B cell (primary cell): ENCODE measurements at places on chromosomes 12 and 14.

DNA sequence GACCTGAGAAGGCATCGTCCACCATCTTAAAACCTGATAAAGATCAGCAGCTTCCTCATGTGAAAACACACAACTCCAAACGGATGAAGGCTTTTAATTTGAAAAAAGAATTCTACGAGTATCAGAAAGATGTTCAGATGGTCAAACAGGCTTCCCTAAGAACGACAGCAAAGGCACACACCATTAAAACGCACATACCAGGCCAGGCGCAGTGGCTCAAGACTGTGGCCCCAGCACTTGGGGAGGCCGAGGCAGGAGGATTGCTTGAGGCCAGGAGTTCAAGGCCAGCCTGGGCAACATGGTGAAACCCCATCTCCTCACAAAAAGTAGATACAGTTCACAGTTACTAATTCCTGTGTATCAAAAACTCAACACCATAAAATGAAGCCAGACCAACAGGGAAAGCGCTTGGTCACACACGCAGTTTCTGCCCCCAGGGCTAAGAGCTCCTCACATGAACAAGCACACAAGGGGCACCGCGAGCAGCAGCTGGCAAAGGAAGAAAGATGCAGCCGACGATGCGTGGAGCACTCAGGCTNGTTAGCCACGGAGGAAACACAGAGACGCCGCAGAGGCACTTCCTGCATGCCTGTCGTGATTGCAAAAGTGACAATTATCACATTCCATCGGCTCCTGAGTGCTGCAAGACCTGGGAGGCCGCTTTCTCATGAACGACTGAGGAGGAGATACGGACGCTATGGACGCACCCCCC lies 78.0 kb downstream of the NOC4L start:
- DNase-seq = peak; percentile 84
- peak overlapping the region; percentile 24 for H3K27ac ChIP-seq
- no peaks in the 10 kb centered on the region for H3K36me3 ChIP-seq
- H3K27me3 ChIP-seq = no peaks in the 10 kb centered on the region
- H3K4me1 ChIP-seq = peaks cover 29% of the 10 kb centered on the region
- no peak overlapping the region for H3K4me3 ChIP-seq

- no peak for DNase-seq
- no peaks in the 10 kb centered on the region for H3K36me3 ChIP-seq
- no peak overlapping the region for H3K4me3 ChIP-seq
- no peaks in the 10 kb centered on the region for H3K4me1 ChIP-seq
- no peak overlapping the region for H3K27ac ChIP-seq
These were observed 49.5 kb downstream of the TSPAN19 start for GRCh38 chr12:84986586-84986985.

GRCh38 chr14:69749956-69750355 lies 17.0 kb upstream of the SRSF5 start:
- H3K27me3 ChIP-seq = no peaks in the 10 kb centered on the region
- H3K27ac ChIP-seq = no peak overlapping the region
- no peak for DNase-seq
- no peak overlapping the region for H3K4me3 ChIP-seq
- H3K4me1 ChIP-seq = no peaks in the 10 kb centered on the region
- H3K36me3 ChIP-seq = no peaks in the 10 kb centered on the region

- no peak overlapping the region for H3K27ac ChIP-seq
- no peaks in the 10 kb centered on the region for H3K36me3 ChIP-seq
These were observed 2.4 kb downstream of the RILPL1 start for GRCh38 chr12:123531091-123531490.

DNA sequence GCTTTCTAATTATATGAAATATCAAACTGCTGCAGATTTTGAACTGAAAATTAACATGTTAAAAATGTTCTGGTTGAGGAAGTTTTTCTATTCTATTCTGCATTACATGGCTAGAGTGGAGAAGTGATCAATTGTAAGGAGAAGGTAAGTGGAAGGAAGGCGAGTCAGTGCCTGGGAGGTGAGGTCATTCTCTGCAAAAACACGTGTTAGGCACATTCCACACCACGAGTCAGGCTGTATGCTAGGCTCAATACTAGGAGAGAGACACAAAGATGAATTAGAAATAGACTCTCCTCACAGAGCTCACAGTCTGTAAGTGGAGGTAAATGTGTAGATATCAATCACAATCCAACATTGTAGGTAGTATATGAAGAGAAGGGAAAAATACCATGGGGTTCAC lies 194.1 kb downstream of the NOVA1 start:
- H3K4me1 ChIP-seq = no peaks in the 10 kb centered on the region
- no peak overlapping the region for H3K27ac ChIP-seq
- no peak for DNase-seq

- H3K27me3 ChIP-seq = peaks cover 5% of the 10 kb centered on the region
- H3K36me3 ChIP-seq = no peaks in the 10 kb centered on the region
- DNase-seq = no peak
- no peak overlapping the region for H3K4me3 ChIP-seq
- no peak overlapping the region for H3K27ac ChIP-seq
These were observed 258.1 kb downstream of the PCNX1 start for GRCh38 chr14:71165121-71166031.

- peaks cover 36% of the 10 kb centered on the region for H3K4me1 ChIP-seq
- peak; percentile 18 for DNase-seq
- H3K27ac ChIP-seq = no peak overlapping the region
- H3K4me3 ChIP-seq = no peak overlapping the region
- no peaks in the 10 kb centered on the region for H3K27me3 ChIP-seq
These were observed 64.9 kb downstream of the SPRING1 start for GRCh38 chr12:116672842-116673516.

DNA sequence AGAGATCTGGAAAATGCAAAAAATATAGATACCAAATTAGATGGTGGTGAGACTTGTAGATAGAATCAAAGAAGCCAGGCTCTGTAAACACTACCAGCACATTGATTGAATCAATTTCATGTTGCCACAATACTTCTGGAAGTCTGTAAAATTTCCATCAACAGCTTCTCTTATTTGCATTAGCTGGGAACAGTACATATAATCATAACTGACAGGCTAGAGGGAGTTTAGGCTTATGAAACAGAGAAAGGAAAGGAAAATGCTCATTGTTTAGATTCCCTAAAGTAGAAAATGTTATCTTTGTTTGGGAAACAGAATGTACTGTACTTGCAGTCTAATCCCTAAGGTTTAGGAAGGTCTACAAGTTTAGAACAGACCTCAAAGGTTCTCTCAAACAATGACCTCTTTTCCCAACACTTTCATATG lies 335.2 kb downstream of the CEP128 start:
- H3K36me3 ChIP-seq = no peaks in the 10 kb centered on the region
- no peak overlapping the region for H3K27ac ChIP-seq
- no peak for DNase-seq
- no peak overlapping the region for H3K4me3 ChIP-seq
- no peaks in the 10 kb centered on the region for H3K27me3 ChIP-seq

- peaks cover 5% of the 10 kb centered on the region for H3K4me1 ChIP-seq
- DNase-seq = peak; percentile 78
- no peak overlapping the region for H3K27ac ChIP-seq
These were observed 6.6 kb downstream of the PPP4R4 start for GRCh38 chr14:94180655-94181271.

GRCh38 chr14:95117937-95118721 lies 39.2 kb downstream of the DICER1 start:
- no peak for DNase-seq
- H3K27me3 ChIP-seq = no peaks in the 10 kb centered on the region
- no peaks in the 10 kb centered on the region for H3K4me1 ChIP-seq
- no peak overlapping the region for H3K27ac ChIP-seq
- no peak overlapping the region for H3K4me3 ChIP-seq

DNA sequence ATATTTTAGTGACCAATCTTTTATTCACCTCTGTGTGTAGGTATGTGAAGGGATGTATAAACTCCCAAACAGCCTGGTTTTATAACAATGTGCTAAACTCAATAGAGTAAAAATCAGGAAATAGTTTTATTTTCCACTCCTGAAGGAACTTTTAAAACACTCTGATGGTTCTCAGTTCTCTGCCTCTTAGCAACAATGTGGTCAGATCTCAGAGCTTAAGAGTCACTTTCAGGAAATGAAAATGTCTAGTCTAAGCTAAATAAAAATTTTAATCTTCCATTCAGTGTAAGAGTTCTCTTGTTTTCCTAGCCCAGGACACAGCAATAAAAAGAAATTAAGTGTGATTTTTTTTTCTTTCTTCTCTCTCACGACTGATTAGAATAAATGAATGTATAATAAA lies 718.0 kb downstream of the C12orf50 start:
- H3K27ac ChIP-seq = peak overlapping the region; percentile 76
- H3K4me3 ChIP-seq = peak overlapping the region; percentile 58
- no peaks in the 10 kb centered on the region for H3K36me3 ChIP-seq
- peaks cover 37% of the 10 kb centered on the region for H3K4me1 ChIP-seq

DNA sequence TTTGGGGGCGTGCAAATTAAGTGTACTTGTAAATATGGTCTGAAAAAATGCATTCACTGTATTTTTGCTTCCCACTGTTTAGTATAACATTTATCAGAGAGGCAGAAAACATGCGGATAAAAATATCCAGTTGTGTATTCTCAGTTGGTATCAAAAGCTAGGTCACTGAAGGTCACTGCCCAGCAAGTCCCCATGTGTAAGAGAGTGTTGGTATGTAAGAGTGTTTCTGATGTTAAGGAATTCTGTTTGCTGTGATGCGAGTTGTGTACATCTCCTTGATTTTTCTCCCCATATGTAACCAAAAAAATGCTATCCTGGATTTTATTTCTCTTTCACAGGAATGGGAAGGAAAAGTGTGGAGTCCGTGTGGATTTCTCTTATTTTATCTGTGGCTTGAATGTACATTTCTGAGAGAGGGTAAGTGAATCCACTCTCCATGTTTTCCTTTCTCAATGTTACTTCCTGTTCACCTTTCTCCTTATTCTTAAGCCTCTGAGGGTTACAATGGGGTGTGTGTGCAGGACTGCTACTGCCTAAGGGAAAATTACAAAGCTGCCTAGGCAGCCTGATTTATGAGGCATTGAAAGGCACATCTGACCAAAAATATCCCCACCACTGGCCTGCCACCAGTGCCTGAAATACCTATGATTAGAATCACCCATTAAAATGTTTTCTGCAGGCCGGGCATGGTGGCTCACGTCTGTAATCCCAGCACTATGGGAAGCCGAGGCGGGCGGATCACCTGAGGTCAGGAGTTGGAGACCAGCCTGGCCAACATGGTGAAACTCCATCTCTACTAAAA lies 97.9 kb upstream of the USP44 start:
- H3K4me1 ChIP-seq = no peaks in the 10 kb centered on the region
- H3K36me3 ChIP-seq = no peaks in the 10 kb centered on the region
- DNase-seq = no peak
- no peak overlapping the region for H3K27ac ChIP-seq

DNA sequence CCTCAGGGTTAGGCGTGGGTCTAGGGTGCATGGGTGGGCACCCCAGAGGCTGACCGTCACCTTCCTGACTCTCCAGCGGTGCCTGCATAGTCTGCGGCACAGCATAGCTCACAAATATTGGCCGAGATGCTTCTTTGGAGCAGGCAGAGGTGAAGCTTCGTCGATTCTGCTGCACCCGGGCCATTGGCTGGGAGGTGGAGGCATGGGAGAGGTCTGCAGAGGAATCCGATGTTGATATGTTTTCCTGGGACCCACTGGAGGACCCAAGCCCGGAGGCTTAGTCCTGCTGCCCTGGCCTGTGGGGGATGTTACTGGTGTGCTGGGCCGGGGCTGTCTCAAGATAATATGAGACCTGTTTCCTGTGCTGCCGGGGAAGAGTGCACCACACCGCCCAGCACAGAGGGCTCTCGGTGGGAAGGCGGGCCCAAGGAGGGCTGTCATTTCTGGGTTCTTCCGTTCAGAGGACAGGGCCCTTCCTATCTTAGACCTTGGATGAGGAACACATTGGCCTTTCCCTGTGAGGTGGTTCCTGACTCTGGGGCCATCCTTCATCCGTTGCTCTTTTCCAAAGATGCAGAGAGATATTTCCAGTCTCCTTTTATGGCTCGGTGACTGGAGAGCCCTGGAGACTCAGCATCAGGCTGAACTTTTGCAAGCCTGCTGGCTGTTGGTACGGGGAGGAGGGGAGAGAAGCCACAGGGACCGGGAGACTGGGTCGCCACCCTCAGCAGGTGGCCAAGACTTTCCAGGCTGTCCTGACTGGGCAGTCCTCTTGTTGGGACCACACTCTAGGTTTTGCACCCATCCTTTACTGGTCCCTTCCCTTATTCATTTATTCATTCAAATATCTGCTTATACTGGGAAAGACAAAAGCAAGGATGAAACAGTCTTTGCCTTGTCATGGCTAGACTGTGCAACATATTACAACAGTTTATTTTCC lies 143.5 kb downstream of the TSPAN9 start:
- no peak overlapping the region for H3K4me3 ChIP-seq
- H3K4me1 ChIP-seq = peaks cover 2% of the 10 kb centered on the region
- H3K27me3 ChIP-seq = no peaks in the 10 kb centered on the region
- no peak overlapping the region for H3K27ac ChIP-seq

DNA sequence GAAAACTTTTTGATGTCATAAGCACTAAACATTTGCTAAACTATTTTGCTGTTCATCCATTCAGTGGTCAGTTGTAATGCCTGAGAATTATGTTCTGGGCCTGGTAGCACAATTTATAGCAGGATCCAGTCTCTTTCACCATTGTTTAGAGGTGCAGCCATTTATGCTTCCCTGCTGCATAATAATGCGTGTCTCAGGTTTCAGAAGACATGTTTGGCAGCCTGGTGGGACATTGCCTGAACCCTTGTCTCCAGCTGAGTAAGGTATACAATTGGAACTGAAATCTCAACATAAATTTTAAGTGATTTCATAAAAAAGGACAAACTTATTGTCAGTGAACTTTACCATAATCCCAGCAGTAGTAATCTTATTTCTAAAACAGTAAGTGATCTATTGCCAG lies 94.8 kb downstream of the POLR3B start:
- no peak overlapping the region for H3K27ac ChIP-seq
- H3K4me3 ChIP-seq = no peak overlapping the region
- DNase-seq = no peak
- no peaks in the 10 kb centered on the region for H3K4me1 ChIP-seq
- H3K36me3 ChIP-seq = peaks cover 4% of the 10 kb centered on the region

GRCh38 chr12:11075642-11076041 lies 13.5 kb upstream of the TAS2R46 start:
- DNase-seq = no peak
- H3K4me1 ChIP-seq = no peaks in the 10 kb centered on the region
- H3K27me3 ChIP-seq = no peaks in the 10 kb centered on the region

DNA sequence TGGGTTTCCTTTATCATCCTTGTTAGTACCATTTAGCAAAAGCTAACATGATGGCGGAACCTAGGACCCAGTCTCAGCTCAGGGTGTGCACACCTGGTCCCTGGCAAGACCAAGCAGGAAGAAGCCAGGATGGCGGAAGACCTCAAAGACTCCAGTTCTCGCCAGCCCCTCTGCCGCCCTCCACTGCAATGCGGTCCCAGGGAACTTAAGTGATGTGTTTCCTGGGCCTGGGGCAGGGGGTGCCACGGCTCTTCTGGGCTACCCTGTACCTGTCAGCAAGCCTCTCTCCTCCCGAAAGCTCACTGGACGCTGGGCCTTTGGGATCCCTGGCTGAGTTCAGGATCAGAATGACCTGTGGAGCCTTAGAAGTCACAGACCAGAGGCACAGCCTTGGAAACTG lies 71.3 kb downstream of the FBXL14 start:
- no peak for DNase-seq
- H3K4me3 ChIP-seq = no peak overlapping the region
- peaks cover 26% of the 10 kb centered on the region for H3K27me3 ChIP-seq
- no peak overlapping the region for H3K27ac ChIP-seq
- peaks cover 6% of the 10 kb centered on the region for H3K4me1 ChIP-seq
- no peaks in the 10 kb centered on the region for H3K36me3 ChIP-seq

GRCh38 chr14:96267916-96268315 lies 11.9 kb downstream of the BDKRB1 start:
- no peak overlapping the region for H3K4me3 ChIP-seq
- DNase-seq = no peak

- H3K36me3 ChIP-seq = peaks cover 52% of the 10 kb centered on the region
- H3K4me3 ChIP-seq = no peak overlapping the region
- peaks cover 5% of the 10 kb centered on the region for H3K4me1 ChIP-seq
- no peak overlapping the region for H3K27ac ChIP-seq
- no peak for DNase-seq
- H3K27me3 ChIP-seq = no peaks in the 10 kb centered on the region
These were observed 39.4 kb downstream of the TCHP start for GRCh38 chr12:109939504-109939903.
